Cerebellar cortex (tissue), 1 donor: ENCODE measurements at places on chromosomes 7 and 10.

GRCh38 chr10:898141-898540 lies 33.4 kb downstream of the LARP4B start:
- DNase-seq = no peak

DNA sequence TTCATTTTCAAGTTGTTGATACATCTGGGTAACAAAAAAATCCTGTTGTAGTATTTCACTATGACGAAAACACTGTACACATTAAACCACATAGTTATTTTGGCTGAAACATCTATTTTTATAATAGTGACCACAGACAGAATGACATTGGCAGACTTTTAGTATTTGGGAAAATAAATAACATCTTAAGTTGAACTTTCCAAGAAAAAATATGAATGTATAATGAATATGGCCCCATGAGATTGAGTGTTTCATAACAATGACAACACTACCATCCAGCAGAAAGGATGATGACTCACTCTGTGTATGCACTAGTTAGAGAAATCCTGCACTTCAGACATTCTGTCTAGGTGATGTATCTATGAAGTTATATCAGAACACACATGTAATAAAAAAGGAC lies 118.1 kb downstream of the SEMA3D start:
- no peak for DNase-seq

- no peak for DNase-seq
Measured at GRCh38 chr7:3056234-3057065, 12.8 kb upstream of the CARD11 start.

DNA sequence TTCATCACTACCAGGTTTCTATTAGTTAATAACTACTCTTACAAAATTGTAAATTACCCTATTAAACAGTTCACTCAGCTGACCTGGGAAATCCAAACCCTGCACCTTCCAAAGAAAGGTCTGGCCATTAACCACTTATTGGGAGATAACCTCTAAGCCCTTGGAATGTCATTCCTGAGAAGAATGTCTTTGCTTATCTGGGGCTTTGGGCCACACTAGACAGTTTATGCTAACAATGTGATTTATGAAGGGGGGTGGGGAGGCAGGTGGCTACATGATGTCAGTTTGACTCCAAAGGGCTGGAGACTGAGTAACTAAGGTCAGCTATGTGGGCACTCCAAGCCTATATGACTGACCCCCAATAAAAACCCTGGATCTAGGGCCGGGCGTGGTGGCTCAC lies 50.7 kb downstream of the AKR1D1 start:
- no peak for DNase-seq

- peak; percentile 78 for DNase-seq
Measured at GRCh38 chr7:47337531-47337930, 244.4 kb downstream of the TNS3 start.

GRCh38 chr10:17644485-17644943 lies 563 bp downstream of the STAM start:
- DNase-seq = peak; percentile 53

DNA sequence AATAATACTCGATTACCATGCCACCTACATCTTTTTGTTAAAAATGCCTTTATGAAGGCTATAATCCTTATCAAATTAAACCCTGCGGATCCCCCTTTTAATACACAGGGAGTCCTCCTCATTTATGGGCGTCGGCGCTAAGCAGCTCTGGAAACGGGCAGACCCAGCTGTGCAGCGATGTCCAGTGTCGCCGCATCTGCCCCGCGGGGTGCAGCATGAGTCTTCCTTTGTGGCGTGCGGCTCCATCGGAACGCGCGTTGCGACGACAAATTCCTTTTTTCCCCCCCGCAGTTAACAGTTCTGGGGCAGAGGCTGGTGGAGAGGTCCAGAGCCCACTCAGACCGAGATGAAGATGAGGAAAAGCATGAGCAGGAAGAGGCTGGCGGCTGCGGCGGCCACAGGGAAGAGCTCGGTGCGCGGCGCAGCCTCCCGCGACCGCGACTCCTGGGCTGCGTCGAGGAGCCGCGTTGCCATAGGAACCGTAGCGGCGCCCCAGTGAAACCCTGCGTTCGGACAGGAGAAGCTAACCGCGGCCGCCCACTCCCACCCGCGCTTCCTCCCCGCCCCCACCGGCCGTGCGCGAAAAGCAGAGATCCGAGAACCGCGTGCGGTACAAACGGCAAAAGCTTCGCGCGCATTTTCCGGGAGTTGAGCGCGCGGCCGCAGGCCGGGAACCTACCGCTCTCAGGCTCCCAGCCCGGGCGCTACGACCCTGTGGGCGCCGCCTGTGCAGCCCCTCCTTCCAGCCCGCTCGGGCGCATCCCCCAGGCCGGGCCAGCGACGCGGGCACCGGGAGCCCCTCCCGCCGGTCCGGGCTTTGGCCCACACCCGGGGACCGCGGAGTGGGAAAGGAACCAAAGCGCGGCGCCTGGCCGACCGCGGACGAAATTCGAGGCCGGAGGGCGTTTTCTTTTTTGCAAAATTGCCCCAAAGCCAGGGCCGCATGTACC lies 130.6 kb downstream of the SPAG6 start:
- no peak for DNase-seq

GRCh38 chr10:45375716-45376231 lies 1.8 kb downstream of the ALOX5 start:
- no peak for DNase-seq

GRCh38 chr10:86943316-86944030 lies 13.9 kb downstream of the MMRN2 start:
- no peak for DNase-seq

DNA sequence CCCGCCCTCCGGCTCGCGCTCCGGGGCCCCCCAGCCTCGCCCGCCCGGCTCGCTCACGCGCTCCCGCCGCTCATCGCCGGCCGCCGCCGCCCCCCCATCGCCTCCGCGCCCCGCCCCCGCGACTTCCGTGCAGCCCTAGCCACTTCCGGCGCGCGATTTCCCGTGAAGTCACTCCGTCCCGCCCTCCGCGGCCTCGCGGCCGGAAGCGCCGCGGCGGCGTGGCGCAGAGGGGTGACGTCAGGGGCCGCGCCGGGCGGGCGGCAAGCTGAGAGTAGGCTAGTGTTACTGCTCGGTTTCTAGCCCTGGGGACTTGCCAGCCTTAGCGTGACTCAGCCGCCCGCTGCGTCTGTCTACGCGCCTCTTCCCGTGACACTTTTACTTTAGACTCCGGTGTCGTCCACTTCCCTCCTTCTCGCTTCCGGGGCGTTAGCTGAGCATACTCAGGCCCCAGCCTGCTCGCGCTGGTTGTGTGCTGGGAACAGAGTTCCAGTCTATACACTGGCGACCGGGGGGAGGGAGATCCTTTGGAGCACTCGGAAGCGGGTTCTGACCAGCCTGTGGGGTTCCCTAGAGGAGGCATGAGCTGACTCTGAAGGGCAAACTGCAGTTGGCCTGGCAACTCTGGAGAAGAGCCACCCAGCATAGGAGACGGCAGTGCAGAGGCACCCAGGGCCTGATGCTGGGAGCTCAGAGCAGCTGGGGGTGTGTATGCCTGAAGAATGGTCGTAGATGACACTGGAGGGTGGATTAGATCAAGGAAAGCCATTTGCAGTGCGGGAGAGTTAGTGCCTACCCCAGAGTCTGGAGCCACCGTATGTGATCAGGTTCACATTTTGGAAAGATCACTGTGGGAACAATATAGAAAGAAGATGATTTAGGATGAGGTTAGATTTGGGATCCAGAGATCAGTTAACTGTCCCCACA lies at the start of gene PURB:
PURB (minus strand) TSS at position 137 of the 924 bp plus-strand sequence. CDS start 182 bp downstream, outside the sequence.
- peak; percentile 88 for DNase-seq

- no peak for DNase-seq
Measured at GRCh38 chr7:69550991-69551390, 47.3 kb upstream of the AUTS2 start.

DNA sequence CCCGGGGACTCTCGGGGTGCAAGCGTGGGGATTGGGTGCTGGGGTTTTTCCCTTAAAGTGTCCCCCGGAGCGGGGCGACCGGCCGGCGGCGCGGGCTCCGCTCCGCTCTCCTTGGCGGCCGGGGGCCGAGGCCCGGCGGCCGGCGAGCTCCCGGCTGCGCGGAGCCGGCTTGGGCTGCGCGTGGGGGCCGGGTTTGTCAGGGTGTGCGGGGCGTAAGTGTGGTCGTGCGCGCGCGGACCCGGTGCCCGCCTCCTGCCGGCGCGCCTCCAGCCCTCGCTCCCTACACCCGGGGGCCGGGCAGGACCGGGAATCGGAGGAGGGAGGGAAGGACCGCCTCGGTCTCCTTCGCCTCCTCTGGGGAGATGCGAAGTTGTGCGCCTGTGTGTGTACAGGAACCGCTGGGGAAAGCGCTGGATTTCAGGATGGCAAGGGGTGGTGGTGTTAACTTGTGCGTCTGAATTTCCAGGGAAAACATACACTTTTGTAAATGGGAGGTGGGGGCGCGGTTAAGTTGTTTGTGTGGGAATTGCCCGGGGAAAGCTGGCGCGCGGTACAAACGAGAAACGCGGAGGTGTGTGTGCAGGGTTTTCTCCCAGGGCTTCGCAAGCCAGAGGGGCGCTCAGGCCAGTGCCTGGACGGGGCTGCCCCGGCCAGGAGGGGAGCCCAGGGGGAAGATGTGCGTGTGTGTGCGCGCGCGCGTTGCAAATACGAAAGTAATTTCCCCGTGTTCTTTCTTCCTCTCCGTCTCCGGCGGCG lies 737 bp downstream of the ZMIZ1 start:
- peak; percentile 38 for DNase-seq

DNA sequence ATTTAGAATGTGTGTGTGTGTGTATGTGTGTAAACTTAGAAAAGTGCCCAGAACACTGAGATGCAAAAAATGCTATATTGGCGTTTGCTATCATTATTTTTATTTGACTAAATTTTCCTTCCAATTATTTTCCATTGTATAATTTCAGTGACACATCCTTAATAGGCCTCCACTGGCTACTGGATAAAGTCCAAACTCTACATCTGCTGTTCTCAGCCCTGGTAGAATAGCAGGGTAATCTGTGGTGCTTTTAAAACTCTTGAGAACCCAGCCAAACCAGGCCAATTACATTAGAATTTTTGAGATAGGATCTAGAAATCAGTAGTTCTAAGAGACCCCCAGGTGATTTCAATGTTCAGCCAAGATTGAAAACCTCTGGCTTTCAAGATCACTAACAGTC lies 66.4 kb downstream of the ZNF503 start:
- DNase-seq = peak; percentile 62

DNA sequence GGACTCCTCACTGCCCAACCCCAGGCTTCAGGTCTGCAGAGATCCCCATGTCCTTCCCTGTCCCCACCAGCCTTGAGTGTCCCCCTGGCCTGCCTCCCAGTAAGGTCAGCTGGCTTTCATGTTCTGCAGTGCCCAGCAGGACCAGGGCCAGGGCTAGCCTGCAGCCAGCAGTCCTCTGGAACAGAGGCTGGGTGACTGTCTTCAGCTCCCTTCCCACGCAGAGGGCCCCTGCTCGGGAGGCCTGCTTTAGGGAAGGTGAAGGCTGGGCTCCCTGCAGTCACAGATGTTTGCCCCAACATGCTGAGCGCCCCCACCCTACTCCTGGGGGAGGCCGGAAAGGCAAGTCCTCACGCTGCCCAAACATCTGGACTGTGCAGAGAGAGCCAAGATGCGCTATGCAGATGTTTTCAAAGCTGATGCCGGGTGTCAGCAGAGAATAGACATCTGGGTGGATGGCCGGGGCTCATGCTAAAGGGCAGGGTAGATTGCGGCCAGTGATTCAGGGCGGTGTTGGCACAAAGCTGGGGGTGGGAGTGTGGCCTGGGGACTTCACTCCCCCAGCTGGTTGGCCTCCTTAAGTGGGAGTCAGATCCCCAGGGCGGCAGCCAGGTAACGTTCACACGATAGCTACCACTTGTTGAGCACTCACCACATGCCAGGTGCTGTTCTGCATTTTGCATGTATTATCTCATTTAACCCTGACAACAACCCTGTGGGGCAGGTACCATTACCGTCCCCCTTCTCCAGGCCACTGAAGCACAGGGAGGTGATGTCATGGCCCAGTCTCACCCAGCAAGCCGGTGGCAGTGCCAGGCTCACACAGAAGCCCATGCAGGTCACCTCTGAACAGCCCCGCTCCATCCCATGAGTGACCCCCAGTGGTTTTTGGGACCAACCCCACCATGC lies 71.2 kb upstream of the COL13A1 start:
- DNase-seq = no peak

- DNase-seq = peak; percentile 59
Measured at GRCh38 chr7:99312316-99313203, 13.1 kb upstream of the ARPC1A start.

- no peak for DNase-seq
Measured at GRCh38 chr7:91191771-91192170, 72.5 kb upstream of the FZD1 start.

GRCh38 chr7:137860542-137860941 lies 13.8 kb upstream of the DGKI start:
- no peak for DNase-seq

DNA sequence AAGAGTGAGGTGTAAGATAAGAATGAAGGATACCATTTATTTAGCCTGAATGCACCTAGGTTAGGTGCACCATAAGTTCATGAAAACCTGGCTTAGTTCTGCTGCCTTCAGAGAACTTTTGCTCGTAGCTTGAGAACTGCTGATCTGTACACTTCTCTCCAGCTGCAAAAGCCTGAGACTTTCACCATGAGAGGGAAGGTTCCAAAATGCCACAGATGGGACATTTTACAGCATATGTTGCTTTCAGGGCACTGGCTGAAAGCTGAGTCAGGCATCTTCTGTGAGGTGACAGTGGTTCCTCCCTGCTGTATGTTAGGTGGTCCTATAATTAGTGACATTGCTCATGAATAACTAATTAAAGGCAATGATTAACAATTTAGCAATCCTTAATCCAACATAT lies 298.3 kb downstream of the GALNT17 start:
- DNase-seq = no peak

DNA sequence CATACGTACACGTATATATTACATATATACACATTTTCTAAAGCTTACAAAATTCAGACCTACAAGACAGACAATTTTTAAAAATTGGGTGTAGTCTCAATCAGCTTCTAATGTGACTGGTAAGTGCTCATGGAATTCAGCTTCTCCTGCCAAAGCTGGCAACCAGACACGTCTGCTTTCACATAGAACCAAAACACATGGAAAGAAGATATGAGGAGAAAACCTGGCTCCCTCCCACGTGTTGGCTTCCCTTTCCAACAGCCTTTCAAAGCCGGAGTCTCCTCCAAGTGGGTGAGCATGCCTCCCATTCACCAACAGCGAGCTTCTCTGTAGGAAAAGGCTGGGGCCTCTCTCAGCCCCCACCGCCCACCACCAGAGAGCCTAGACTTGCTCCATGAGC lies 33.4 kb downstream of the CDCA7L start:
- no peak for DNase-seq

GRCh38 chr7:30281263-30281662 lies 3.1 kb upstream of the ZNRF2 start:
- DNase-seq = no peak

GRCh38 chr10:634256-634655 lies 55.2 kb downstream of the DIP2C start:
- no peak for DNase-seq

GRCh38 chr7:15508258-15508657 lies 53.6 kb downstream of the AGMO start:
- no peak for DNase-seq
